ENCODE measurements at places on chromosomes 1 and 21. TPM values are rescaled to one million over a fixed set of nuclear protein-coding genes. Genes with fewer than 3 reads are reported as not detected.

- DNase-seq = no peak
Observed at GRCh38 chr1:68331117-68331865, 99.0 kb upstream of the WLS start.

GRCh38 chr1:28510970-28511440 lies 5.2 kb downstream of the RCC1 start:
- no peak for DNase-seq

Gene TIMM17A
- total RNA-seq = 83.6 TPM

- DNase-seq = no peak
Observed at GRCh38 chr1:28950006-28950405, 35.6 kb downstream of the EPB41 start.

DNA sequence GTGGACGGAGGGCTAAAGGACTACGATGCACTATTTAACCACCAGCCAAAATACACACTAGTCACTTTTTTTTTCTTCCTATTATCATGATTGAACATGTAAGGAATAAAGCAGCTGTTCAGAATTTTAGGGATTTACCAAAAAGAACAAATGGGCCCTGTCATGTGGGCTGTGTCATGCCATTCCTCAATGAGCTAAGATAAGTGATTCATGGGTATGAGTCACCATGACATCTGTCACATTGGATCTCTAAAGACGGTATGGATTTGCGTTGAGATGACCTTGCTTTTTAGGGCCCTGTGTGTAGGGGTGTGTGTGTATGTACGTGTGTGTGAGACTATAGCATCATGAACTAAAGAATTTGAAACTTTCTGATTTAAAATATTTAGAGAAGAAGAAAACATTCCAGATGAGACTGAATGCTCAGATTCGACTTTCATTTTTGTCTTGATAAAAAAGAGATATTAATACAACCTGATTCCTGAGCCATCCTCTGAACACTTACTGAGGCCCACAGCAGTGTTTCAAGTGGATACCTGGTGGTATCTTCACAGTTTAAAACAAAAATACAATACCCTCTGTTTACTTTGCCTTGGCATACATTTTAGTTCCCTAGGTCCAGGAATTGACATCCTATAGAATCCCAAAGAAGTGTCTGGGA lies 246.1 kb upstream of the DUSP10 start:
- no peak for DNase-seq

DNA sequence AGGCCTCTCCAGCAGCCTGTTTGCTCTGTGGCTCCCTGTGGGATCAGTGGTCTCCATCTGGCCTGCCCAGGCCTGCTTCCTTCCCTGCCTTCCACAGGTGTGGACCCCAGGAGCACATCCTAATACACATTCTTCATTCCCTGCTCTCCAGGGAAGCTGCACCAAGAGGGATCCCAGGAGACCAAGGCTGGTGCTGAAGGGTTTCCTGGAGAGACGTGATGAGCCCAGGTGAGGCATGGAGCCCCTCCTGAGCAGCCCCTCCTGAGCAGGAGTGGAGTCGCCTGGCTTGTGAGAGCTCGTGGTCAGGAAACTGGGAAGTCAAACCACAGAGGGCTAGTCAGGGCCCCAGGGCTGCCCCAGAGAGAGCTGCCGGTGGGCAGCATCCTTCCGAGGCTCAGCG lies 561.4 kb downstream of the MATN1 start:
- no peak for DNase-seq

- DNase-seq = no peak
Observed at GRCh38 chr1:4090976-4091660, 191.0 kb upstream of the C1orf174 start.

- DNase-seq = no peak
Observed at GRCh38 chr1:36689992-36690391, 207.3 kb upstream of the CSF3R start.
